ENCODE measurements at places on chromosomes 2 and 18.

DNA sequence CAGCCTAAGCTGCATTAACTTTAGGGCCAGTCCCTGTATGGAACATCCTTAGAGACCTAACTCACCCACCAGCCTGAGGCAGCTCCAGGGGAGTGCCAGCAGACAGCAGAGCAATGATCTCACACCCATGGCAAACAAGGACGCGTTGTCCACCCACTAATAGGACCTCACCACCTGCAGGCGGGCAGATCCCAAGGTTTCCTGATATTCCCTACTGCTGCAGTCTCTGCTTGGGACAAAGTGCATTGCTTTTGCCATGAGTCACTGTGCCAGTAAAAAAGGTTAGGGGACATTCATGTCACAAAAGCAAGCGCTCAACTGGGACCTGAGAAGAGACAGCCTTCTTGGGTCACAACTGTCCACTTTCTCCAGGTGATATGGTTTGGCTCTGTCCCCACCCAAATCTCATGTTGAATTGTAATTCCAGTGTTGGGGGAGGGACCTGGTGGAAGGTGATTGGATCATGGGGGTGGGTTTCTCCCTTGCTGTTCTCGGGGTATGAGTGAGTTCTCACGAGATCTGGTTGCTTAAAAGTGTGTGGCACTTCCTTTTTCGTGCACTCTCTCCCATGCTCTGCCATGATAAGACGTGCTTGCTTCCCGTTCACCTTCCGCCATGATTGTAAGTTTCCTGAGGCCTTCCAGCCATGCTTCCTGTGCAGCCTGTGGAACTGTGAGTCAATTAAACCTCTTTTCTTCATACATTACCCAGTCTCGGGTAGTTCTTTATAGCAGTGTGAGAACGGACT lies 160.2 kb downstream of the MIB1 start:
- DNase-seq, result peak; percentile 55

- DNase-seq, result no peak
These were observed 94.8 kb downstream of the ZNF407 start for GRCh38 chr18:74692367-74693013.

GRCh38 chr2:165857876-165858275 lies 63.8 kb upstream of the GALNT3 start:
- no peak for DNase-seq

DNA sequence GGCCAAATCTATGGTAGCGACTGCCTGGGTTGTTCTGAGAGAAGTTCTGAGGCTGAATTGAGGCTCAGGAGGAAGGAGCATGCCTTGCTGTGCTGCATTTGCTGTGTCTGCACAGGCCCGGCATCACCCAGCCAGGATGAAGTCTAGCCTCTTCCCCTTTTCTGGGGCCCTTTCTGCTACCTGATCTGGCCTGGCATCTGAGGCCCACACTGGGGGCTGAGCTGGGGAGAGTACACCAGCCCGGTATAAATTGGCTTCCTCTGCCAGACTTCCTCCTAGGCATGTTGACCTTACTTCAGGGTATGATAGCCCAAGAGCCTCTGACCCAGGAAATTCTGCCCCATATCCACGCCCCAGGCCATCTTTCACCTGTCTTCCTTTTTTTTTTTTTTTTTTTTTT lies 30.0 kb downstream of the MRPL35 start:
- no peak for DNase-seq

DNA sequence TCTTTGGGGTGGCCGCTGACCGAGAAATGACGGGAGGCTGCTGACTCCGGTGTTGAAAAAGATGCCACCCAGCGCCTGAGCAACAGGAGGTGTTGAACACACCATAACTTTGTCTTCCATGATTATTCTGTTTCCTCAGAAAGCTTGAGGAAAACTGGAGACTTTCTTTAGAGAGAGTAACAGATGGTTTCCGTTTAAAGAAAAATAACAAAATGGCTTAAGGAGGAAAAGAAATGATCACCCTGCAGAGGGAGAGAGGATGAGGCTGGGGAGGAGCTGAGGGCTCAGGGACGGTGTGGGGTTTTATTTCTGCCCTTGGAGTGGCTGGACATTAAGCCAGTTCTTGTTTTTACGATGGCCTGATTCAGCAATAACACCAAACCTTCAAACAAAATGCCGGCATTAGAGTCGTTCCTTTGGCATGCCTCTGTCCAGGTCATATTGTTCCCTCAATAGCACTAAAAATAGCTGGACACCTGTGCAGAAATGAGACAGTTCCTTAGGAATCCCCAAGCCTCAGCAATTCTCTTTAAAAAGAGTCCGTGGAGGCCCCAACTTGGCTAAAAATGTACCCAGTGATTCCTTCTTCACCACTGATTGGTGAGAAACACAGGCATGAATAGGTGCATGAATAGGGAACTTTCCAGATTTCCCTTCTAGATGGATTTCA lies 182.4 kb downstream of the ALPK2 start:
- DNase-seq, result no peak

DNA sequence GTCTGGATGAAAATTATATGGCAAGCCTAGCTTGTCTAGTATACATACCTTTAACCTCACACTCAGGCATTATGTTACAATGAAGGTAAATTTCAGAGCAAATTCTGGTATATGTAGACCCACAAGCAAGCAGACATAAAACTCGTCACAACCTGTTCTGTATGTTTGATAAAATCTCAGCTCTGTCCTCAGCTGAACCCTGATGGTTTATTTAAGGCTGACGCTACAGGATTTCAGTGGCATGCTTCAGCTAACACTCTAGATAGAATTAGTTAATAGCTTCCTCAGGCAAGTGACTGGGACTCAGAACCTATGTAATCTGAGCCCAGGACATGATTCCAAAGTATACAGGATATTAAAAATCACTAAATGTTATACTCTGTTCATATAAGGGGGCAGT lies 68.2 kb upstream of the MC2R start:
- no peak for DNase-seq

GRCh38 chr2:70944111-70944690 lies 8.5 kb downstream of the ATP6V1B1 start:
- no peak for DNase-seq

- no peak for DNase-seq
These were observed 2048.0 kb downstream of the SUCLG1 start for GRCh38 chr2:82411071-82411470.

- no peak for DNase-seq
These were observed 21.2 kb downstream of the AMER3 start for GRCh38 chr2:130776550-130776949.

- no peak for DNase-seq
These were observed 133.3 kb downstream of the OSR1 start for GRCh38 chr2:19225126-19225525.

DNA sequence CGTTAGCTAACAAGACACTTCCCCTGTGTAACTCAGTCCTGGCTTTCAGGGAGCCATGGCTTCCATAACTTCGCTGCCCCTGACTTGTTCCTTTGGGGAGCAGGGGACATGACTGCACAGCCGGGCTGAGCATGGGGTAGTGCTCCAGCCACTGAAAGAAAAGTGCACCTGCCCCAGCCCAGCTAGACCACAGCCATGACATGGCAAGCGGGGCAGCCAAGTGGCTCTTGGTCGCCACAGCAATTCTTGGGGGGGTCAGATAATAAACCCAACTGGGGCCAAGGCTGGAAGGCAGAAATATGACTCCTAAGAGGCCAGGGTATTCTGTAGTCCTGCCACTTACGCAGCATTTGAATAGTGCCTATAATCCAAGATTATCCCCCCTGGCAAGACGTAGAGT lies 289.1 kb downstream of the GBX2 start:
- DNase-seq, result no peak

- no peak for DNase-seq
These were observed 55.1 kb upstream of the RAPGEF4 start for GRCh38 chr2:172680436-172681068.

GRCh38 chr18:11392292-11392691 lies 217.1 kb upstream of the SLC35G4 start:
- peak; percentile 33 for DNase-seq

DNA sequence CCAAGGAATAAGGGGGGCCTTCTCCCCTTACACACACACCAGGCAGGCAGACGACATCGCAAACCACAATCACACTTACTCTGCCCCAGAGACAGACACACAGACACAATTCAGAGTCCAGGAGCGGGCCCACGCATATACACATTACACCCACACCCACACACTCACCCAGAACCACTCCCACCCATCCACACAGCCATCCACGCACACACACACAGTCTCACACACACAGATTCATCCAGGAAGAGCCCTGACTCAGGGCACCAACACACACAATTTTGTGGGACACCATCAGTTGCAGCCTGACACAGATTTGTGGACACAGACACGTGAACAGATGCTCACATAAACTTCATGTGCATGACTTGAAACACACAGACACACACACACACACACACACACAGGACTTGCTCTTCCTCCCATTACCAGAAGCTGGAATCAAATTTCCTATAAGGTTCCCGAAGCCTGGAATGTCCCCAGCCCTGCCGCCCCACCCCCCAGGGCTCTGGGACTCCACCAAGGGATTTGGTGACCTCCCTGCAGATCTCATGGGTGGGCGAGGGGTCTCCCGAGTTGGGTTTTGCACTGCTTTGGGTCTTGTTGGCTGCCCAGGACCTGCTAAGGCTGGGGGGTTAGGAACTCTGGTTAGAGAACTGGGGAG lies 23.5 kb downstream of the TNS1 start:
- DNase-seq, result no peak

DNA sequence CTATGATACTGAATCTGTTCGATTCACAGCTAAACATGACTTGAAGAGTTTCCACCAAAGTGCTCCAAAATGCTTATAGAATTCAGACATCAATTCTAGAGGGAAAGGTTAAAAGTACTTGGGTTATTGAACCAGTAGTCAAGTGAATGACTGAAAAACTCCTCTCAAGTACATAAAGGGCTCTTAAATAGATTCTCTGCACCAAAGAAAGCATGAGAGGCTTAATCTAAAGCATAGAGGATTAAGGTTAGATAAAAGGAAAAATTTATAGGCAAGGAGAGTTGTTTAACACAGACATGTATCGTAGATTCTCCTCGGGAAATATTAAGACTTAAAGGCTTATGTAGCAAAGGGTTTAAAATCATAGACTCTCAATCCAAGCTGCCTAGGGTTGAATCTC lies 701.4 kb downstream of the ERBB4 start:
- DNase-seq, result no peak

GRCh38 chr2:111657351-111657975 lies 226.5 kb downstream of the ANAPC1 start:
- DNase-seq, result no peak

- DNase-seq, result no peak
These were observed 220.0 kb upstream of the TANK start for GRCh38 chr2:160940271-160940670.

DNA sequence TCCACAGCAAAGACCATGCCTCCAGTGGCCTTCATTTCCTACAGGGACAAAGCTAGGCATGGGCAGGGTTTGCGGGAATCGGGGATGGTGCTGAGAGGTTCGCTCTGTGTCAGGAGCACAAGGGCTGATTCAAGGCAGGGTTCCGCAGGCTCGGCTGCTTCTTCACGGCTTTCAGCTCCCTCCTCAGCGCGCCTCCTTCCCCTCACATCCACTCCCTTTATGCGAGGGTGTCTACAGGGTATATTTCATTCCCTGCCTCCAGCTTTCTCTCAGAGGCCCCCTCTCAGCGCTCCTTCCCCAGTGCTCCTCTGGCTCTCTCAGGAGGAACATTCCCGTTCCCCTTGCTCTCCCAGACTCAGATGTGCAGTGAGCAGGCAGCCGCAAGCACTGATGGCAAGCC lies 78.7 kb upstream of the ASB18 start:
- DNase-seq, result no peak

DNA sequence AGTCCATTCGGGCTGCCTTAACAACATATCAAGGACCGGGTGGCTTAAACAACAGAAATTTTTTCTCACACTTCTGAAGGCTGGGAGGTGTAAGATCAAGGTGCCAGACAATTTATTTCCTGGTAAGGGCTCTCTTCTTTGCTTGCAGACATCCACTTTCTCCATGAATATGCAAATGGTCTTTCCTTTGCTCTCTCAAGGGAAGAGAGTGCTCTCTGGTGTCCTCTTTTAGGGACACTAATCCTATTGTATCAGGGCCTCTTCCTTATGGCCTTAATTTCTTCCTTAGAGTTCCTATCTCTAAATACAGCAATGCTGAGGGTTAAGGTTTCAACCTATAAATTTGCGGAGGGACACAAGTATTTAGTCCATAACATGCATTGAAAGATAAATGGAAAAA lies 770.8 kb downstream of the DSC3 start:
- peak; percentile 7 for DNase-seq

DNA sequence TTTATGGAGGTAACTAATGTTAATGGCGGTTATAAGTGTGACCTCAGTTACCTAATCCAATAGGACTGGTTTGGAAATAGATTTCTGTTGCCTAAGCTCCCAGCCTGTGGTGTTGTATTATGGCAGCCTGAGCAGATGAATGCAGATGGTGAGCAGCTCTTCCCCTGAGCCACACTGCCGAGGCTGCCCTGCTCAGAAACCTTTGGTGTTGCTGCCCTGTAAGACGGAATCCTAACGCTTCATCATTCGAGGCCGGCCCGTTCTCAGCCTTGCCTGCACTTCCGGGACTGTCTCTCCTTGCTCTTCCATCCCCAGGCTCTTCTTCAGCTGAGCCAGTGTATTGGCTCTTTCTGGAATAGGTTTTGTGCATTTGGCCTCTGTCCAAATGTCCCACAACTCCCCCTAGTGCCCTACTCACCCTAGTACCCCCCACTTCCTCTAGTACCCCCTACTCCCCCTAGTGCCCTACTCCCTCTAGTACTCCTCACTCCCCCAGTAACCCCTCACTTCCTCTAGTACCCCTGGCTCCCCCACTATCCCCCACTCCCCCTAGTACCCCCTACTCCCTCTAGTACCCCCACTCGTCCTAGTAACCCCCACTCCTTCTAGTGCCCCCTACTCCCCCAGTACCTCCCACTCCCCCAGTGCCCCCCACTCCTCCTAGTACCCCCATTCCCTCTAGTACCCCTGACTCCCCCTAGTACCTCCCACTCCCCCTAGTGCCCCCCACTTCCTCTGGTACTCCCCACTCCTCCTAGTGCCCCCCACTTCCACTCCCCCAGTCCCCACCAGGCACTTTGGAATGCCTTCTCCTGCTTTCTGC lies 106.0 kb upstream of the TAF1B start:
- DNase-seq, result peak; percentile 45

DNA sequence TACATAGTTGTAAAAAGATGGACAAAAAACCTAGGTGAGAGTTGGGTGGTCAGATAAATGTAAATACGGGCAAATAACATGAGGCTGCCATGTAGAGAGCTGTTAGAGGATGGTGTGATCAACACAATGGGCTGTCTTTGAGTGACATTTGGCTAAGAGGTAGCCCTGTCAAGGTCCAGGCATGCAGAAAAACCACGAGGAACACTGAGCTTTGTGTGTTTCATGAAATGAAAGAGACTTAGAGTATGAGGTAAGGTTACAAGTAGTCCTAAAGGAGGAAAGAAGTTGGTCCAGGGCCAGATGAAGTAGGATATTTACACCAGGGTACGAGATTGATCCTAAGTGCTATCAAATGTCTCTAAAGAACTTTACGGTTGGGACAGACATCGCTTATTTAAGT lies 160.9 kb downstream of the RDH14 start:
- DNase-seq, result no peak

- no peak for DNase-seq
These were observed 28.5 kb downstream of the STON1 start for GRCh38 chr2:48558456-48558855.

DNA sequence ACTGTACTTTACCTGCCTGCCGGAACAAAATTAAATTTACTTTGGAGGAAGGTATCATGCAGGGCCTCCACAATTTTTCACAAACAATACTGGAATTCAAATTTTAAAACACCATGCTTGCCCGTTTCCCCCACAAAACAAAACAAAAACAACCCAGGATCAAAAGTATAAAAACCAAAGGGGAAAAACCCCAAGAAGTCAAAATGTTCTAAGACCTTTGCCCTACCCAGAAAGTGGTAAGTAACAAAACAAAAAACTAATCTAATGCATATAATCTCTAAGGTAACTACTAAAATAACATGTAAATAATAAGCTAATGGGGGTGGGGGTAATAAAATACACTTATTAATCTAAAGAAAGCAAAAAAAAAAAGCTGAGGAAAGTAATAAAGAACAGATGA lies 60.5 kb downstream of the CUL3 start:
- no peak for DNase-seq

Measured in OCI-M1 (cell line).